Glutamatergic neuron (in vitro differentiated cells): ENCODE measurements at places on chromosomes 1 and 21.

GRCh38 chr21:34122047-34122446 lies 48.7 kb downstream of the MRPS6 start:
- H3K4me3 ChIP-seq: no peak overlapping the region
- H3K36me3 ChIP-seq: no peaks in the 10 kb centered on the region
- H3K4me1 ChIP-seq: peaks cover 9% of the 10 kb centered on the region
- no peaks in the 10 kb centered on the region for H3K27me3 ChIP-seq
- no peak for DNase-seq
- H3K27ac ChIP-seq: no peak overlapping the region

DNA sequence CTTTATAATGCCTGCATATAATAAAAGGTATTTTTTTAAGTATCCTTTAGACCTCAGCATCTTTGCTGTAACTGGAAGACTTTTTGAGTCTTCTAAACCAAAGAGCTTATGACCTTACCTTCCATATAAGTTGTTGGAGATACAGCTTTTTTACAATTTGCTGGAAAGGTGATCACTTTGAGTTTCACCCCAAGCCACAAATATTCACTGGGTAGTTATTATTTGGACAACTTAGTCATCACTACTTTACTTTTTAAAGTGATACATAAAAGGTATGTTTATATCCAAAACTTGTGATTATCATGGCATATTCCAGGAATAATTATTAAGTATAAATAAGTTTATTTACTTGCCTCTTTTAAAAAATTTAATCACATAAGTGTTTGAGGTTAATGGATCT lies 246.7 kb upstream of the NRIP1 start:
- H3K4me3 ChIP-seq: no peak overlapping the region
- no peaks in the 10 kb centered on the region for H3K27me3 ChIP-seq
- no peak overlapping the region for H3K27ac ChIP-seq
- no peak for DNase-seq

GRCh38 chr1:28591708-28592320 lies at the start of gene RAB42:
Gene RAB42, plus strand, starts transcription at chr1:28592265. Its CDS starts 247 bp downstream, at chr1:28592512.
- peak within 1 kb of the TSS; percentile 14 for H3K27ac ChIP-seq
- no peaks in the 10 kb centered on the region for H3K4me1 ChIP-seq
- H3K4me3 ChIP-seq: peak within 1 kb of the TSS; percentile 86
- H3K27me3 ChIP-seq: peaks cover 4% of the 10 kb centered on the region
- H3K36me3 ChIP-seq: no peaks in the 10 kb centered on the region

DNA sequence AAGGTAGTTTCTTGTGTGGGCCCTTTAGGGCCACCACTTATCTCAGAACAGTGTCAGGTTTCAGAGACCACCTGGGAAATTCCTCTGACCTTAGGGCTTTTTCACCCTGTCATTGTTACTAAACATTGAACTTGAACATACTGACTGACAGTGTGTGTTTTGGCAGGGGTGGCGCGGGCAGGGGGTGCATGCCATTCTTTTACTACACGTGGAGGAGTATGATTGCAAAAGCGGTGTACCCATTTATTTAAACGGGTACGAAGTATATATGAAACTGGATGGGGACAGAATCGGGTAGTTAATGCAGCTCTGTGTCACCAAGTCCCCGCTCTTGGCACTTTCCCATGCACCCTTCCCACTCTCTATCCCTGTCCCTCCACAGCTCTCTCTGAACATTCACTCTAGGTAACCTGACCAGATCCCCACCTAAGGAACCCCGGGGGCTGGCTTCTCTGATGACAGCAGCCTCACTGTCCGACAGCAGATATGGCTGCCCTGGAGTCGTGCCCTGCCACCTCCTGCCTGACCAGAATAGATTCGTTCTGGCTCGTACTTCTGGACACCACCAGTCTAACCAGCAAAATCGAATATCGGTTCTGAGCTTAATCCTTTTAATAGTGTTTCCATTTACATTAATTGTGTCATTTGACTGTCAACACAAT lies 51.3 kb downstream of the NFASC start:
- no peak for DNase-seq
- H3K27me3 ChIP-seq: peaks cover 9% of the 10 kb centered on the region
- H3K36me3 ChIP-seq: peaks cover 9% of the 10 kb centered on the region
- H3K4me3 ChIP-seq: peak overlapping the region; percentile 54

- H3K27me3 ChIP-seq: peaks cover 3% of the 10 kb centered on the region
- H3K36me3 ChIP-seq: no peaks in the 10 kb centered on the region
- H3K4me1 ChIP-seq: no peaks in the 10 kb centered on the region
- no peak for DNase-seq
- no peak overlapping the region for H3K4me3 ChIP-seq
- no peak overlapping the region for H3K27ac ChIP-seq
Measured at GRCh38 chr1:8303141-8303540, 14.8 kb upstream of the SLC45A1 start.

GRCh38 chr1:183025782-183026774 lies 2.9 kb downstream of the LAMC1 start:
- DNase-seq: no peak
- no peaks in the 10 kb centered on the region for H3K36me3 ChIP-seq
- H3K27me3 ChIP-seq: peaks cover 11% of the 10 kb centered on the region
- no peak overlapping the region for H3K27ac ChIP-seq

DNA sequence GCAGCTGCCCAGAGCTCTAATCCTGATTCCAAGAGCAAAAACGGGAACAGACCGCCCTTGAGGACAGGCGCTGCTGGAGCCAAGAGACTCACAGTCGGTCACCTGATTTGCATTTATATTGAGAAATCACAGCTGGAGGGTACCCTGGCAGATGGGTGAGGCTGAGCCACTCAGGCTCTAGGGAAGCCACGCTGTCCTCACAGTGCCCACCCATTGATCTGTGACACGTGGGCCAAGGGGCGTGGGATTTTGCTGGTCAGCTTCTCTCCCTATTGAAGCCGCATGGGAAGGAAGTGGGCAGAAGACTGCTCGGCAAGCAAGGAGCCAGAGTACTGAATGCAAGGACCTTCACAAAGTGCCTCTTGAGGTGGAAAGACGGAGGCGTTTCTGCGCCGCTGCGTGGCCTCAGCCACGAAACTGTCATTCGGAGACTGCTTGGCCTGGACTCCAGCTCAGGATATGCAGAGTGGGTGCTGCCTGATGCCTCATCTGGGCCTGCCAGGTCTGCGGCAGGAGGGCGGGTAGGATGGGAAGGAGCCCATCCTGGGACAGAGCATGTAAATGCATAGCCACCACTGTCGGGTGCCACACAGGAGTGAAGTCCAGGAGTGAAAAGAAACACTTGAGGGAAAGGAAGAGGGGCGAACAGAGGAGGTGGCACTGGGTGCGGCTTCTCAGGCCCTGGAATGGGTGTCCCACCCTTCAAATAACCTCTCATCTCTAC lies 139.8 kb downstream of the PGBD5 start:
- DNase-seq: peak; percentile 54
- H3K4me3 ChIP-seq: no peak overlapping the region
- H3K4me1 ChIP-seq: peaks cover 7% of the 10 kb centered on the region
- H3K36me3 ChIP-seq: no peaks in the 10 kb centered on the region

DNA sequence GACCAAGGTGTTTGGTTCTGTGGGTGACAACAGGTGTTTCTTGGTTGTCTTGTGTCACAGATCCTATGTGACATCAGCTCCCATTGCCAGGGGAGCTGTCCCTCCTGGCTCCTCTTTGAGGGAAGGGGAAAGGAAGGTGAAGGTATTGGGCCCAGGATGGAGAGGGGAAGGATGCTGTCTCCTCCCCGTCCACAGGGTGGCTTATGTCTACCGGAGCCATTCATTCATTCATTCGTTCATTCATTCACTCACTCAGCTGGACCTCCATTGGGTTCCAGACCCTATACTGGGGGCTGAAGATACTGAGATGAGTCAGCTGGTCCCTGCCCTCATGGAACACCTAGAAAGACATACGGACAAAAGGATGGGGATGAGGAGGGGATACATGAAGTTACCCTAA lies 38.9 kb downstream of the EPHB2 start:
- H3K4me3 ChIP-seq: no peak overlapping the region
- no peak overlapping the region for H3K27ac ChIP-seq
- no peaks in the 10 kb centered on the region for H3K4me1 ChIP-seq

GRCh38 chr1:4177425-4178150 lies 277.5 kb upstream of the C1orf174 start:
- no peak for DNase-seq
- peaks cover 23% of the 10 kb centered on the region for H3K36me3 ChIP-seq
- no peaks in the 10 kb centered on the region for H3K4me1 ChIP-seq
- no peak overlapping the region for H3K4me3 ChIP-seq

GRCh38 chr1:115652236-115652788 lies 10.5 kb downstream of the VANGL1 start:
- DNase-seq: no peak
- H3K36me3 ChIP-seq: no peaks in the 10 kb centered on the region
- H3K4me3 ChIP-seq: no peak overlapping the region
- H3K4me1 ChIP-seq: peaks cover 6% of the 10 kb centered on the region

- H3K36me3 ChIP-seq: no peaks in the 10 kb centered on the region
- H3K4me3 ChIP-seq: no peak overlapping the region
- H3K27me3 ChIP-seq: no peaks in the 10 kb centered on the region
Measured at GRCh38 chr21:38952890-38953289, 147.2 kb downstream of the ETS2 start.

DNA sequence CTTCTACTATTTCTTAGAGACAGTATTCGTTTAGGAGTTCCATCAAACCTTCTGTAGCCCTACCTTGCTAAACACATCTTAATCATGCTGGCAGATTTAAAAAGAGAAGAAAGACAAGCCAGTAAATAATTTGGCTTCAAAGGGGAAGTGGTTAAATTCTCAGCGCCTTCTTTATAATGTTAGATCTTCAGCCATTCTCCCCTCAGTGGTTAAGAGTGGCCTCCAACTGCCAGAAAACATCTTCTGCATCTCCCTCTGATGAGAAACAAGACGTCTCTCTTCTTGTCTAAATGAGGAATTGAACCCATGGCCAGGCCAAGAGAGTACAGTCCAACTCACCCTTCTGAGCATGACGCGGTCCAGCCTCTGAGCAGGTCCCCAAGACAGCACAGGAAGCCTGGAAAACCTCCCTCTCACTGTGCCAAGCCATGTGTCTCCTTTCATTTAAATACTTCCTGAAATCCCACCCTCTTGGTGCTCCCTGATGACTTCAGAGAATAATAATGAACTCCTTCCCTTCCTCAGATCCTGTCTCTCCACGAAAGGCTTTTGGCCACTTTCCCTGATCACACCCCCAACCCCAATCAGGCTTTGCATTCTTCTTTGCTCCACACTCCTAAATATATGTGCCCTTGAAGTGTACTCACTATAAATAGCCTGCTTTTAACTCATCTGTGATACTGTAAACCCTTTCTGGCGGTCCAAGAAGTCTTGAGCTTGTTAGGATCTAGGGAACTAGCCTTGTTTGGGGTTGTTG lies 16.4 kb upstream of the LRRC52 start:
- H3K27ac ChIP-seq: no peak overlapping the region
- no peak overlapping the region for H3K4me3 ChIP-seq
- peaks cover 2% of the 10 kb centered on the region for H3K27me3 ChIP-seq
- peaks cover 7% of the 10 kb centered on the region for H3K36me3 ChIP-seq

- H3K4me1 ChIP-seq: no peaks in the 10 kb centered on the region
- no peaks in the 10 kb centered on the region for H3K27me3 ChIP-seq
- no peaks in the 10 kb centered on the region for H3K36me3 ChIP-seq
- no peak for DNase-seq
Measured at GRCh38 chr1:213008564-213008963, 7.1 kb downstream of the ANGEL2 start.

DNA sequence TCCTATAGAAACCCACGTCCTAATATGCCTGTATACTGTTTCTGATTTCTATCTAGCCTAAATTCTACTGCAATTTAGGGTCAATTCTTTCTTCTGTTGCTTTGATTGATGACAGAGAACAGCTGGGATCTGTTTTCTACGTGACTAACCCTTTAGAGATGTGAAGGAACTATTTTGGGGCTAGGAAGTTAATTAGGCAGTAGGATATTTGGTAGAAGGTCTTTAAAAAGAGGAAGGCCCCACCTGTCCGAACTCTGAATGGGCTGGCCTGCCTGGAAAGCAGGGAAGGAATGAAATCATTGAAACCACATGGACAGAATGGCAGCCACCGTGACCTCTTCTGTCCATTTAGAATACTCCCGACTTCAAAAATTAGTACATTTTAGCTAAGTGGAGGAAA lies 21.0 kb downstream of the EIF2D start:
- no peak for DNase-seq
- peaks cover 2% of the 10 kb centered on the region for H3K27me3 ChIP-seq
- H3K4me1 ChIP-seq: no peaks in the 10 kb centered on the region
- H3K27ac ChIP-seq: no peak overlapping the region
- H3K4me3 ChIP-seq: no peak overlapping the region

- no peaks in the 10 kb centered on the region for H3K4me1 ChIP-seq
- H3K27ac ChIP-seq: no peak overlapping the region
- peaks cover 4% of the 10 kb centered on the region for H3K36me3 ChIP-seq
- H3K4me3 ChIP-seq: no peak overlapping the region
- H3K27me3 ChIP-seq: peaks cover 3% of the 10 kb centered on the region
Measured at GRCh38 chr1:247430434-247430833, 14.5 kb downstream of the NLRP3 start.

DNA sequence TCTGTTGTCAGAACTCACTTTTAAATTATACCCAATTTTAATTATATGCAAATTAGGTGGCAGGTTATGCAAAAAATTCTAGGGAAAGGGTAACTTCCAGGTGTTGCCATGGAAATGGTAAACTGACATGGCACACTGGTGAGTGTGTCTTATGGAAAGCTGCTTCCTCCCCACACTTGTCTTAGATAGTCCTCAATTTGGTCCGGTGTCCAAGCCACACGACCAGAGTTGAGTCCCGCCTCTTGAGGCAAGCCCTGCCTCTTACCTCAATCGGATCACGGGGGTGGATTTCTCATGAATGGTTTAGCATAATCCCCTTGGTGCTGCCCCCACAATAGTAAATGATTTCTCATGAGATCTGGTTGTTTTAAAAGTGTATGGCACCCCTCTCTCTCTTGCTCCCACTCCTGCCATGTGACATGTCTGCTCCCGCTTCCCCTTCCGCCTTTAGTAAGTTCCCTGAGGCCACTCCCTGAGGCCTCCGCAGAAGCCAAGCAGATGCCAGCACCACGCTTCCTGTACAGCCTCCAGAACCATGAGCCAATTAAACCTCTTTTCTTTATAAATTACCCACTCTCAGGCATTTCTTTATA lies 74.9 kb downstream of the MATN1 start:
- no peak for DNase-seq
- H3K36me3 ChIP-seq: peaks cover 8% of the 10 kb centered on the region
- peaks cover 5% of the 10 kb centered on the region for H3K4me1 ChIP-seq
- H3K27ac ChIP-seq: no peak overlapping the region

DNA sequence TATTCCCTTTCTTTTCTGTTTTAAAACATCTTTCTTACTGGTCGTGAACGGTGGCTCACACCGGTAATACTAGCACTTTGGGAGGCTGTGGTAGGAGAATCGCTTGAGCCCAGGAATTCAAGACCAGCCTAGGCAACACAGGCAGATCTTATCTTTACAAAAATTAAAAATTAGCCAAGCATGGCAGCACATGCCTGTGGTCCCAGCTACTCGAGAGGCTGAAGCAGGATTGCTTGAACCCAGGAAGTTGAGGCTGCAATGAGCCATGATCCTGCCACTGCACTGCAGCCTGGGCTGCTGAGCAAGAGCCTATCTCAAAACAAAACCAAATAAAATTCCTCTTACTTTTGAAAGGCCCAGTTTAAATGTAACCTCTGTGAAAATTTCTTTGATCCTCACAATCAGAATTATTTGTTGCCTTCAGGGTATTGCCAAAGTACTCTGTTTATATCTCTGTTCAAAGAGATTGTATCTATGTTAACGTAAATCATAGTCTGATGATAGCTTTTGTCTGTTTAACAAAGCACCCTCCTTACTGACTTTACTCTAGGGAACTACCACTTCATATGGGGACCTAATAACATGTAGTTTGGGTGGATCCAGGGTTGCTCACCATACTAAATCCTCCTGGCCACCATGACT lies 71.6 kb downstream of the RERE start:
- no peak overlapping the region for H3K27ac ChIP-seq
- no peaks in the 10 kb centered on the region for H3K36me3 ChIP-seq
- no peak for DNase-seq
- H3K4me1 ChIP-seq: peaks cover 27% of the 10 kb centered on the region
